ENCODE measurements at places on chromosomes 12 and 14. TPM values are rescaled to one million over a fixed set of nuclear protein-coding genes. Genes with fewer than 3 reads are reported as not detected.

DNA sequence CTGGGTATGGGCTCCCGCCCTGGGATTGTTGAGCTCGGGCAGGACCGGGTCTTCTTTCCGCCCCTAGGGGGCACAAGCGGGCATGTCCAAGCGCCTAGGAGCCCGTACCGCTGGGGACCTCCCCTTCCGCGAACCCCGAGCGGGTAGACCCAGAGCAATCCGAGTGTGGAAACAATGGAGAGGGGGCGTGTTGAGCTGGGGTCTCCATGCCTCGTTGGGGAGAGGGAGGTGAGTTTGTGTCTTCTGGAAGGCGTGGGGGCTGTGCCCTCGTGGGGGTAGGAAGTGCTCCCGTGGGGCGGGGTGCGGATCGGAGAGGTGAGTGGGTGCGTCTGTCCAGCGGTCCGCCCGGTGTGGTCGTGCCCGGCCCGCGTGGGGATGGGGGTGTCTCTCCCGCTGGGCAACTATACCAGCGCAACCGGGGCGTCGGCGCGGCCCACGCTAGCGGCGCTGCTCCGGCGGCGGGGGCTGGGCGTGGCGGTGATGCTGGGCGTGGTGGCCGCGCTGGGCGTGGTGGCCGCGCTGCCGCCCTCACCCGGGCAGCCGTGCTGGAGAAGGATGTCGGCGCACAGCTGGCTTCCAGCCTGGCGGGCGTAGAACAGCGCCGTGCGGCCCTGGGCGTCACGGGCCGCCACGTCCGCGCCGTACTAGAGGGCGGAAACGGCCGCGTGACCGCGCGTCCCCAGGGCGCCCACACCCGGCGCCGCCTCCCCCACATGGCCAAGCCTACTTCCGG, 12.2 kb downstream of the AGAP2 start:
- no peaks in the 10 kb centered on the region for H3K36me3 ChIP-seq
- H3K4me3 ChIP-seq = peak overlapping the region; percentile 20
- H3K4me1 ChIP-seq = peaks cover 4% of the 10 kb centered on the region

- H3K27me3 ChIP-seq = no peaks in the 10 kb centered on the region
- H3K4me3 ChIP-seq = no peak overlapping the region
- no peak for DNase-seq
- peaks cover 17% of the 10 kb centered on the region for H3K4me1 ChIP-seq
These were observed 219.8 kb downstream of the RPS29 start for GRCh38 chr14:49366416-49366815.

Gene DBX2
- not detected for total RNA-seq

GRCh38 chr14:95408731-95409476, 89.2 kb upstream of the CLMN start:
- no peak overlapping the region for H3K27ac ChIP-seq
- H3K4me1 ChIP-seq = no peaks in the 10 kb centered on the region
- H3K27me3 ChIP-seq = no peaks in the 10 kb centered on the region
- no peaks in the 10 kb centered on the region for H3K36me3 ChIP-seq
- no peak overlapping the region for H3K4me3 ChIP-seq
- no peak for DNase-seq

Gene GRIN2B
- total RNA-seq = 0.04 TPM

DNA sequence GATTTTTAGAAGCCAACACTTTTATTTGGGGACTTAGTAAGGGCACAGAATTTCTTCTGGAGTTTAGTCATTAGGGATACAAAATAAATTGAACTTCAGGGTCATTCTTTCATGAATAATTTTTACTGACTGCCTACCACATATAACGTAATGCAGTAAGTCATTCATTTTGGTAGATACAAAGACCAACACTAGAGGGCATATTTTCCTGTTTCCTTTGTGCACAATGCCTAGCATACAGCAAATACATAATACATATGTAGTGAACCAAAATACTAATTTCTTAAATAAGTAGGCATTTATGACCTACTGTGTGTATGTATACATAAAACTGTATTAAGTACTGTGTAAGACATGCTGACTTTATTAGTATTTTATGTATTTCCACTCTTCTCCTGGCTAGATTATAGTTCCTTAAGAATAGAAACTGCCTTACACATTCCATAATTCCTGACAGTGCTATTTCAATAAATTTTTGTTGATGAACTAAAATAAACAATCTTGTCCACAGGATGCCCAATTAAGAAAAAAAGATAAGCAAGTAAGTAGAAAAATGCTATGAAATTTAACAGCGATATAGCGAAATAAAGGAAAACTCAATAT, 47.9 kb downstream of the PPP1R12A start:
- H3K36me3 ChIP-seq = no peaks in the 10 kb centered on the region
- H3K4me1 ChIP-seq = peaks cover 22% of the 10 kb centered on the region
- no peak overlapping the region for H3K27ac ChIP-seq
- DNase-seq = peak; percentile 74
- no peak overlapping the region for H3K4me3 ChIP-seq

DNA sequence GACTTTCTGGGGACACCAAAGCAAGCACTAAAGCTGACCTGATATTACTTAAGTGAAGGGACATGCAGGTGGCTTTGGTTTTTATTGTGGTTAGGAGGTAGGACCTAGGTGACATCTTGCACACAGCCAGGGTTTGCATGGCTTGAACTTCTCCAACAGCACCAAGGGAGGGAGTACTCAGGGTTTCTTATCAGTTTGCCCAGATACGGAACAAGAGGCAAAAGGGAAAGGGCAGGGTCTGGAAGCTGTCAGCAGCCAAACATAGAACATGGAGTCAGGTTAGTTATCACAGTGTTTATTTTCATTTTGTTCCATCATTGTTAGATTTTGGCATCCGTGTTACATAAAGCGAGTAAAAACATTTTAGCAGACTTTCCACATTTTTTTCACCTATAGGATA, 186.3 kb upstream of the CLEC14A start:
- no peak overlapping the region for H3K27ac ChIP-seq
- no peaks in the 10 kb centered on the region for H3K36me3 ChIP-seq
- peak; percentile 18 for DNase-seq
- peaks cover 8% of the 10 kb centered on the region for H3K4me1 ChIP-seq
- no peaks in the 10 kb centered on the region for H3K27me3 ChIP-seq
- no peak overlapping the region for H3K4me3 ChIP-seq

DNA sequence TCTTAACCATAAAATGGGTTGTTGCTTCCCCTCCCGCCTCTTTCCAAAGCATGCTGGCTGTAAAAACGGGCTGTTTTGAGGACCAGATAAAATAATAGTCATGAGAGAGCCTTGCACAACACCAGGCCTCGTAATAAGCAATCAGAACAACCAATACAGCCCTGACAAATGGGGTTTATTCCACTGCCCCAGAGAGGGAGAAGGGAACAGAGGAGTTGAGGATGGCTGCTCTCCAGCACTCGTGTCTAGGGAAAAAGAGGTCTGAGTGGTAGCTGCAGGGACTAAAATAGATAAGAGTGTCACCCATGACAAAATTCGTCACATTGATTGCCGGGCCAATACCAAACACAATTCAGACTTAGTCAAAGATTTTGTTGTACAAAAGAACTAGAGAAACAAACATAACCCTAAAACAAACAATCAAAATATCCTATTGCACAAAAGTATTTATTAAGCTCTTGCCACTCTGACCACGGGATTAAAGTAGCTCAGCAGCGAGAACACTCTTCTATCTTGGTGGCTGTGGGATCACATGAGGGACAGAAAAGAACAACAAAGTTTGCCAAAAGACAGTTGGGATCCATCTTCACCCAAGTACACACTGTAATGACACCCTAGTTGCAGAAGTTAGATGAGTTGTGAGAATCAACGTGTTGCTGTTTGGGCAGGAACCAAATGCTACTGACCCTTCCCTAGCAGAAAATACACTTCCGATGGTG, 188.0 kb downstream of the FOXN3 start:
- H3K27ac ChIP-seq = no peak overlapping the region
- H3K4me3 ChIP-seq = no peak overlapping the region
- no peaks in the 10 kb centered on the region for H3K36me3 ChIP-seq

Gene REP15
- total RNA-seq = 0.35 TPM

- no peaks in the 10 kb centered on the region for H3K27me3 ChIP-seq
- no peak overlapping the region for H3K27ac ChIP-seq
- no peaks in the 10 kb centered on the region for H3K4me1 ChIP-seq
These were observed 59.2 kb downstream of the IFT81 start for GRCh38 chr12:110183386-110183785.

DNA sequence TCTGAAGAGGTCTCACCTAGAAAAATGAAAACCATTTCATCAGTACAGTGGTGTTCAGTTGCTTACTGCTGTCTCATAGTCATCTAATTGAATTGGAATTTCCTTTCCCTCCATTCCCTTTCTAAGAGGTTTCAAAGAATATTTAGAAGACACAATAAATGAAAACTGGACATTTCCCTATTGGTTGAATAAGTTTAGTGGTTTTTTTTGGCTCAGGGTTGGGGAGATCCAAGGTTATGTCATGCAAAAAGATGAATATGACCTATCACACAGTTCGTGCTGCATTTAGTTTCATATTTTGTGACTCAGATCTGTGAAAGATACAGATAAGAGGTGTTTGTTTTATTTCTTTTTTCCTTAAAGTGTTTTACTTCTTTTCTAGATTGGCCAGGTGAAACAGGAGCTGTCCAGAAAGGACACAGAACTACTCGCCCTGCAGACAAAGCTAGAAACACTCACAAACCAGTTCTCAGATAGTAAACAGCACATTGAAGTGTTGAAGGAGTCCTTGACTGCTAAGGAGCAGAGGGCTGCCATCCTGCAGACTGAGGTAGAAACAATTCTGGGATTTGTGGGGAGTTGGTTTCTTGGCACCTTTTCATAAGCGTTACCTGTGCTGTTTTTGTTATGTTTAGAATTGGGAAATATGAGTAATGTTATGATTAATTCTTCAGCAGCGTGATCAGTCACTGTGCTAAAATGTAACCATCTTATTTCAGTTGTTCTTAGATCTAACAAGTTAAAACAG, 124.6 kb downstream of the ERC1 start:
- H3K27ac ChIP-seq = peak overlapping the region; percentile 14
- DNase-seq = peak; percentile 13
- no peak overlapping the region for H3K4me3 ChIP-seq
- peaks cover 25% of the 10 kb centered on the region for H3K4me1 ChIP-seq
- no peaks in the 10 kb centered on the region for H3K27me3 ChIP-seq

DNA sequence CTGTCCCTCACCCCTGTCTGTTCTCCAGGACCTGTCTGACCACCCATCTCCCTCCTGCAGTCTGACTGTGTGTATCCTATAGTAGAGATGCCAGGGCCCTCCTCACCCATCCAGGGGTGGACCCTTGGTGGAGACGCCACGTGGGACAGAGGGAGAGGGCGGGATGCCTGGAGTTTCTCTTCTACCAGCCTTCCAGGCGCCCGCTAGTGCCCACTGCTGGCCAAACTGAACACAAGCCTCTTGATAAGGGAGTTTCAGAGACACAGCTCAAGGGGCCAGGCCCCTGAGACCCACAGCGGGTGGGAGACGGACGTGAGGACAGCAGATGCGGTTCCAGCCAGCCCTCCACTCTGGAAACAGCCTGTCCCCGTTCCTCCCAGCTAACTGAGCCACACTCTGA, 147.3 kb downstream of the RBM19 start:
- H3K4me3 ChIP-seq = no peak overlapping the region
- peak; percentile 46 for DNase-seq
- no peaks in the 10 kb centered on the region for H3K27me3 ChIP-seq
- no peaks in the 10 kb centered on the region for H3K4me1 ChIP-seq
- no peaks in the 10 kb centered on the region for H3K36me3 ChIP-seq

DNA sequence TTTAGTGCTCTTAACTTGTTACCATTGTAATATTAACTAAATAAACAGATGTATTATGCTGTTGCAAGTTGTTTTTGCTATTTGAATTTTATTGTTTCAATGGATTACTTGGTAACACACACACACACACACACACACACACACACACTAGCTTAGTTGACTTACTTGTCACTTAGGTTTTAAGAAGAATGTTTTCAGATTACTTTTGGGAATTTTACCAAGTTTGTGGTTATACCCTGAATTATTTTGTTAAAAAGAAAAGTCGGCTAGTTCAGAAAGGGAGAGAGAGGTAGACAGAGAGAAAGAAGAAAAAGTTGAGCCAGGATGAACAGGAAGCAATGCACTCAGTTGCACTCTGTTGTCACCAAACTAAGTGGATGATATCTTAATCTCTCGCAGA, 5.3 kb downstream of the SSTR1 start:
- no peaks in the 10 kb centered on the region for H3K4me1 ChIP-seq
- H3K4me3 ChIP-seq = no peak overlapping the region
- peaks cover 70% of the 10 kb centered on the region for H3K27me3 ChIP-seq
- DNase-seq = peak; percentile 13
- no peak overlapping the region for H3K27ac ChIP-seq
- H3K36me3 ChIP-seq = no peaks in the 10 kb centered on the region

GRCh38 chr12:118061011-118061872, at the start of gene WSB2:
WSB2 (minus strand) TSS chr12:118061179; CDS start chr12:118061048, 131 bp downstream.
- H3K27ac ChIP-seq = peak within 1 kb of the TSS; percentile 82
- DNase-seq = peak; percentile 74
- H3K4me3 ChIP-seq = peak within 1 kb of the TSS; percentile 98
- no peaks in the 10 kb centered on the region for H3K27me3 ChIP-seq
- peaks cover 15% of the 10 kb centered on the region for H3K4me1 ChIP-seq

- H3K4me3 ChIP-seq = no peak overlapping the region
- peaks cover 10% of the 10 kb centered on the region for H3K4me1 ChIP-seq
- DNase-seq = no peak
- H3K27ac ChIP-seq = no peak overlapping the region
- no peaks in the 10 kb centered on the region for H3K27me3 ChIP-seq
These were observed 50.1 kb downstream of the PHLDA1 start for GRCh38 chr12:75981247-75982168.

DNA sequence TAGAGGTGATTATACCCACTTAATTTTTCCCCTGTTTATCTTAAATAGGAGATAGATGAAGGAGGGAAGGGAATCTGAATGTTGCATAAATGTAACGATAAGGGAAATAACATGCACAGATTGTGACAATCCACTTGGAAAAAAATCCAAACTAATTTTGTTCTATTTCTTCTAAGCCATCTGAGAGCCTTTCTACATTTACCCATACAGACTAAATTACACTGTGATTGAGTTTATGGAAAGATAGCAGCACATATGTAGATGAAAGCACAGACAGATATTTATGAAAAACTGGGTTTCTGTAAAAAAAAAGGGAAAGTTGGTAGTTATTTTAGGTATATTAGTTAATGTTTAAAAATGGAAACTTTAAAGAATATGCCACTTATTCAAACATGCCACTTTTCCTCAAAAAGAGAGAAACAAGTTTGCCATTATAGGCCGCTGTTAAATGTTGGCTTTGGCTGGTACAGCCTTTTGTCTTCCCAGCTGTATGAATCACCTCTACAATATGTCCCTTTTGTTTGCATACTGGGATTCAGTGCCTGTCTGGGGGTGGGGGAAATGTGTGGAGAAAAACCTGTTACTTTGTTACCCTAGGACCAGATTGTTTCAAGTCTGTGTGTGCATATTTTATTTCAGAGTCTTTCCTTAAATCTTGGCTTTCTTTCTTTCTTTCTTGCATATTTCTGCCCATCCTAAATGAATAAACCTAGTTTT, 470.2 kb upstream of the LMO3 start:
- H3K4me3 ChIP-seq = no peak overlapping the region
- no peak for DNase-seq
- no peaks in the 10 kb centered on the region for H3K4me1 ChIP-seq
- H3K36me3 ChIP-seq = no peaks in the 10 kb centered on the region
- no peaks in the 10 kb centered on the region for H3K27me3 ChIP-seq
- no peak overlapping the region for H3K27ac ChIP-seq

Gene GLIPR1L1
- total RNA-seq = not detected

Gene CARMIL3
- total RNA-seq = 0.06 TPM

Gene CIDEB
- not detected for total RNA-seq
